ENCODE measurements at places on chromosomes 5 and 9.

GRCh38 chr9:37732086-37732741, 21.4 kb upstream of the TRMT10B start:
- DNase-seq: no peak

DNA sequence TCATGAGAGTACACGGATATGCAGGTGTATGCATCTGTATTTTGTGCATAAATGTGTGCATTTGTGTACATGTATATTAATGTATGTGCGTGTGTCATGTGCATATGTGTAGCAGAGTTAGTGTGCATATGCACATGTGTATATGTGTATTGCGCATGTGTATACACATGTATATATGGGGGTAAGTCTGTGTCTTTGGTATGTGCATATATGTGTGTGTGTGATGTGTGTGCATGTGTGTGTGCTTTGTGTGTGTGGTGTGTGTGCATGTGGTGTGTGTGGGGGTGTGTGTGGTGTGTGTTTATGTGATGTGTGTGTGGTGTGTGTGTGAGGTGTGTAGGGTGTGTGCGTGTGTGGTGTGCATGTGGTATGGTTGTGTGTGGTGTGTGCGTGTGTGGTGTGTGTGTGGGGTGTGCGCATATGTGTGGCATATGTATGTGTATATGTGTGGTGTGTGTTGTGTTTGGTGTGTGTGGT, 13.1 kb upstream of the CTSL start:
- DNase-seq: no peak

- no peak for DNase-seq
These were observed 169.9 kb downstream of the PARP8 start for GRCh38 chr5:50836356-50836755.

- DNase-seq: no peak
These were observed 72.8 kb downstream of the SHB start for GRCh38 chr9:37995961-37996818.

DNA sequence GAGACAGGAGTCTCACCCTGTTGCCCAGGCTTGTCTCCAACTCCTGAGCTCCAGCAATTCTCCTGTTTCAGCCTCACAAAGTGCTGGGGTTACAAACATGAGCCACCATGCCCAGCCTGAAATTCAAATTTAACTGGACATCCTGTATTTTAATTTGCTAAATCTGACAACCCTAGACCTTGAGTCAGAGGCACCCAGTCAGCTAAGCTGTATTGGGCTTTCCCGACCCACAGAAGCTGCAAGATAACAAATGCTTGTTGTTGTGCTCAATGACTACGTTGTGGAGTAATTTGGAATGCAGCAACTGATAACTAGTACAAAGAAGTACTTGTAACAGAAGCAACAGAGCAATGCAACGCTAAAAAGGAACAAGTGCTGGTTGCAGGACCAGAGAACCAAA, 533.1 kb downstream of the NTRK2 start:
- DNase-seq: no peak

GRCh38 chr9:79408200-79408599, 163.6 kb upstream of the TLE4 start:
- DNase-seq: no peak

DNA sequence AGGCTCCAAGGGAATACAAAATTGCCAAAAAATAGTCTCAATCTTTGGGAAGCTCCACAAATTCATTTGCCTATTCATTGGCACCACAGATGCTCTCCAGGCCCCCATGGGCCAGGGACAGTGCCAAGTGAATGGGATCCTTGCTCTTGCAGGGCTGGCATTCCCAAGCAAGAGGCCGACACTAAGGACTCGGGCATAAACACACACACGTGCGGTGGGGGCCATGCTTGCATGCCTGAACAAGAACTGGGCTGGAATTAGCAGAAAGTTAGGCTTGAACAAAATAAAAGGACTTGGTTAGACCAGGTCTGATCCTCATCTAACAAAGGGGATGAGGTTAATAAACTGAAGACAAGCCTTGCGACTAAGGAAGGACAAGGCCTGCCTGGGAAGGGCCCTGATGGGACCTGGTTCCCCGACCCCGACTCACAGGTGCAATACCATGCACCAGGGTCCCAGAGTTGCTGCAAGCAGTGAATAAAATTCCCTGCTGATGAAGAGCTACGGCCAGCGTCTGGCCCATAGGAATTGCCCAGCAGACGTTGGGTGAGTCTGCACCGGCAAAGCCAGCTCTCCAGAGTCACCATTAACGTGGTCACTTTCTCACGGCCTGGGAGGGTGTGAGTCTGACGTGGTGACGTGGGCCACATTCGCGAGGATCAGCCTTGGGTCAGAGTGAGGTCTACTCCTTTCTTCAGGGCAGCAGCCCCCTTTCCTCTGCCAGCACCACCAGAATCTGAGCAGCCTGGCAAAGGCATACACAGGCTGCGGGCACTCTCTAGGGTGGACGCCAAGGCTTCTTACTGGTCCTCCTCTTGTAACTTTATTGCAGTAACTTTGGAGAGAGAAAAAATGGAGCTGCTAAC, 77.4 kb upstream of the FCN1 start:
- no peak for DNase-seq

Data from nucleus accumbens (tissue), 56 donors.